ENCODE measurements at places on chromosomes 11 and 22.

DNA sequence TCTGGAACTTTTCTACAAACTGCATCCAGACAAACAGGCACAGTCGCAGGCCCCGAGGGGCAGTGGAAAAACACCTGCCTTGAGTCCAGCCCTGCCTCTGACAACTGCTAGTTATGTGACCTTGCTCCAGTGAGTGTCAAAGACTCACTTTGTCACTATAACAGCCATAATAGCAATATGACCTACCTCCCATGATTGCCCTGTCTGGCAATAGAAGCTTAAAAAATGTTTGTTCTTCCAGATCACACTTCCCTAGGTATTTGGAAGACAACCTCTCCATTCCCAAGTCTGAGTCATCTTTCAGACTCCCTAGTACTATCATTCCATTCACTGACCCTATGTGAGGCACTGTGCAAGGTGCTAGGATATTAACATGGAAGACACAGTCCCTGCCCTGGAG is 74.5 kb downstream of the RPL27A start:
- no peak for DNase-seq

DNA sequence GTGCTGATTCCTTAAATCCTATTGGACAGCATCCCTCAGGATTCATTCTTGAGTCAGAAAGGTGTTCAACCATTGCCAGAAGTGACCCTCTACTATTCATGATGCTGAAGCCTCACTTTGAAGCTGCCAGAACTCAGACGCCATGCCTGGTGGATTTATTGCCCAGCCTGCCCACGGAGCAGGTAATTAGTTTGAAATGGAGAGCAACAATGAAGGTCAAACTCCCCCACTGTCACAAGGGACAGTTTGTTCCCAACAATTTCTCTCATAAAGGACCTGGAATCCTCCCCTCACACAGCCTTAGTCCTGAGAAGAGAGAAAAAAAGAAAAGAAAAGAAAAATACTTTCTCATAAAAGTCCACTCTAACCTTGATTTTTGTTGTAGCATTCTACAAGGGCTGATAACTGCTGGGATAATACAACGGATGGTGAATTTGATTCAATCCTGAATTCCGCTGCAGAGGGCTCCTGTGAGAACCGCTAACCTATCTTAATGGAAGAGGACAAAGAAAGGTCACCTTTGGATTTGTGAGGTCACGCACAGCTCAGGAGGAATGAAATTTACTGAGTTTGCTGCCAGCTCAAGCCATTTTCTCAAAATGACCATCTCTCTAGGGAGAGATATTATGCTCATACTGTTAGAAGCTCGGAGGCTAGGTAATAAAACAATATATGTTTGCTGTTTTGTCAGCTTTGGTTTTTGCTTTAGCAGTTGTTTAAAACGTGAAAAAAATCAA is 161.6 kb upstream of the SYN3 start:
- no peak for DNase-seq

GRCh38 chr22:36022697-36023096 is 5.9 kb downstream of the RBFOX2 start:
- DNase-seq = no peak

DNA sequence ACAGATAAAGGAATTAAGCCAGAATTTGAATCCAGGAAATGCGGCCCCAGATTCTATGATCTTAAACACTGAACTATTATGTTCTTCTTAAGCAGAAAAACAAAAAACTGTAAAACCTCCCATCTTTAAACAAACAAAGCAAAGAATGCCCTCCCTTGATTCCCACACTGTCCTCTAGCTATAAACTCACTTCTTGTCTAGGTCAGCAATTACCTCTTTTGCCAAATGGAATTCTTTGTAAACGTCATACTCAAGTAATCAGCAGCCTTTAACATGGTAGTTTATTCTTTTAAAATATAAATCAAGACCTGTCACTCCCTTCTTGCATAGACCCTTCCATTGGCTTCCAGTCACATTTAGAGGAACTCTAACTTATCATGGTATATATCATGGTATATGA is 958.9 kb upstream of the CNTN5 start:
- DNase-seq = no peak

- no peak for DNase-seq
Observed at GRCh38 chr11:65432100-65432650, 9.6 kb downstream of the NEAT1 start.

DNA sequence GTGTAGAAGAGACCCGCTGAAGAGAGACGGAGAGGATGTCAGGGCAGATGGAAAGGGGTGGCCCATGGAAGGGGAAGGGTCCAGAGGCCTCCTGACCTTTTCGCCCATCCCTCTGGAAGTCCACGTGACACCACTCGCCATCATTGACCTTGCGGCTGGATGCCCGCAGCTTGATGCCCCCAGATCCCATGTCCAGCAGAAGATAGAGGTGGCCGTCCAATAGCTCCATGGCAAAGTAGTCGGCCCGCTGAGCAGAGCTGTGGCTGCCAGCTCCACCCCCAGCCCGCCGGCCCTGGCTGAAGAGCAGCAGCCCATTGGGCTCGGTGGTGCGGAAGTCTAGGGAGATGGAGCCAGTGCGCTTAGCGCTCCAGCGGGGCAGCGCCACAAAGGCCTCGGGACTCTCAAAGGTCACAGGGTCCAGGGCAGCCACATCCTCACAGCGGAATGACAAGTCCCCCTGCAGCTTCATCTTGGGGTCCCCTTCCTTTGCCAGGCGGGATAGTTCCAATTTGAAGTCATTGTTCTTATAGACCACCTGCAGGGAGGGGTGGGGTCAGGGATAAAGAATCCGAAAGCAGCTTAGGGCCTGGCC is 55.7 kb downstream of the NRXN2 start:
- DNase-seq = no peak

DNA sequence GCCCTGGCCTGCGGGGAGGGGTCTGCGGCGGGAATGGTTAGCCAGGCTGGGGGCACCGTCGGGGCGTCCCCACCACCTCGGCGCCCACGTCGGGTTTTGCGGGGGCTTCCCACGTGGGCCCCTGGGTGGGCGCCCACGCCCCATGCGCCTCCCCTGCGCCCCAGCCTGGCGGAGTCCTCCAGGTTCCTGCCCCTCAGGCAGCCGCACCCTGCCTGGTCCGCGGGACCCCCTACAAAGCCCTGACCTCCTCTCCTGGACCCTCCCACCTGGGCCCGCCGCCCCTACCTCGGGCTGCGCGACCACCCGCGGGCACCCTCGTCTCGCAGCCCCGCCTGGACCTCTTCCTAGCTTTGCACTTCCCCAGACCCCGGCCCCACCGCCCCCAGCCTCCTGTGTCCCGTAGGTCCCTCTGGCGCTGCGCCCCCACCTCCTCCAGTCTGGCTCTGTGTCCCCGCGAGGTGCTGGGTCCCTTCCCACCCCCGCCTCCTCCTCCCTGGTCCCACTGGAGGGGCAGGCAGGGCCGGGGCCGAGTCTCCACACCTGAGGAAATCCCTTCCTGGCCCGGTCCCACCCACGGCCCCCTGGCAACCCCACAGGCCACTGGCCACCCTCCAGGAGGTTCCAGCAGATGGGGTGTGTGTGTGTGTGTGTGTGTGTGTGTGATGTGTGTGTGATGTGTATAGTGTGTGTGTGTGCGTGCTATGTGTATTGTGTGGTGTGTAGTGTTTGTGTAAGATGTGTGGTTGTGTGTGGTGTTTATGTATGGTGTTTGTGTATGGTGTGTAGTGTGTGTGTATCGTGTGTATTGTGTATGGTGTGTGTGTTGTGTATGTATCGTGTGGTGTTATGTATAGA is 11.8 kb downstream of the PIM3 start:
- peak; percentile 54 for DNase-seq

DNA sequence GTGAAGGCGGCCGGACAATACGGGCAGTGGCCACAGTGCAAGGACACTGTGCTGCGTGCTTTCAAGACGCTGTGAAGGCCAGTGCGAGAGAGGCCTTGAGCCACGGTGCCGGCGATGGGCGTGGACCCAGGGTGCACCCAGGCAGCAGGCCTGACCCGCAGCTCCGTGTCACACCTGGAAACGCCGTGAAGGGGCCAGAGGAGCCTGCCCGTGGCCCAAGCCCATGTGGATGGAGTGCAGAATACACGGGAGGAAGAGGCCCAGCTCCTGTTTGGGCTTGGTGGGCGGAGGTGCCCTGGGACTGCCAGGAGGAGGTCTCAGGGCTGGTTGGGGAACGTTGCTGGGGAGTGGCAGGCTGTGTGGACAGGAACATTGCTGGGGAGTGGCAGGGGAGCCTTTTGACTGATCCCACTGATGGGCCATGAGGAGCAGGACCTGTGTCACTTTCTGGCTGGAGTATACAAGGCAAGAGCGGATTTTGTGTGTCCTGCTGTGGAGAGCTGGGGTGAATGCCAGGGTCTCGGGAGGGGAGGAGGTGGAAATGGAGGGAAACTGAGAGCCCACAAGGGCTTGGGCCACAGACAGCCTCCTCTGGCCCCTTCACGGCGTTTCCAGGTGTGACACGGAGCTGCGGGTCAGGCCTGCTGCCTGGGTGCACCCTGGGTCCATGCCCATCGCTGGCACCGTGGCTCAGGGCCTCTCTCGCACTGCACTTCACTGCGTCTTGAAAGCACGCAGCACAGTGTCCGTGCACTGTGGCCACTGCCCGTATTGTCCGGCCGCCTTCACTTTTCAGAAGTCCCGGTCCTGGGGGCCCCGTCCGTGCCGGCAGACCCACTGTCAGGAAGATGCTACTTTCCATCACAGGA is 925.4 kb downstream of the BRD1 start:
- DNase-seq = no peak

DNA sequence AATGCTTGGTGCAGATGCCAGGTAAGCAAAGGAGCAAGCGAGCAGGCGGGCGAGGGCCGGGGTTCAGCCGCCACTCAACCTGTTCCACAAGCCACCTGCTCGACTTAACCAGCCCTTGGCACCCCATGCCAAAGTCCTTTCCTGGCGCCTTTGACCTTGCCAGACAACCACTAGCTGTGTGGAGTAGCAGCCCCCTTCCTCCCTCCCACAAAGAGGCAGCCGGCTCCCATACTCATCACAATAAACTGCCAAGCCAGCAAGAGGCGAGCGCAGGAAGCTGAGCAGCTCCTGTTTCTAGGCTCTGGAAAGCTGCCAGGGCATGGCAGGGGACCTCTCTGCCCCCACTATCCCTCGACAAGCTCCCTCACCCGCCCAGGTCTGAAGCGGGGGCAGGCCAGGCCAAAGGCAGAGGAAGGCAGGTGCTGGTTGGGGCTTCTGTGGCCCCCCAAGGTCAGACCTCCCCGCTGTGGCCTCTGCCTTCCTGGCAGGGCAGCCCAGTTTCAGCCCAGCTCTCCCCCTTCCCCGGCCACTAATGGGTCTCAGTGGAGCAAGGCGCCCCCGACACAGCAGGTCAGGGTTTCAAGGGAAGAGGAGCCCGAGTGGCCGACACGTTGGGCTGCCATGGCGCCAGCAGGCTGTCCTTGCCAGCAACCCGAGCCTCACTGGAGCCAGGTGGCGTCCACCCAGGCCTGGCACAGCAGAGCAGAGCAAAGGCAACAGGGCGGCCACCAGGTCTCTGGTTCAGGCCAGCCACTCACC is 15.3 kb downstream of the MACROD1 start:
- DNase-seq = no peak

- DNase-seq = no peak
Observed at GRCh38 chr11:72598466-72598865, 75.8 kb downstream of the PDE2A start.

DNA sequence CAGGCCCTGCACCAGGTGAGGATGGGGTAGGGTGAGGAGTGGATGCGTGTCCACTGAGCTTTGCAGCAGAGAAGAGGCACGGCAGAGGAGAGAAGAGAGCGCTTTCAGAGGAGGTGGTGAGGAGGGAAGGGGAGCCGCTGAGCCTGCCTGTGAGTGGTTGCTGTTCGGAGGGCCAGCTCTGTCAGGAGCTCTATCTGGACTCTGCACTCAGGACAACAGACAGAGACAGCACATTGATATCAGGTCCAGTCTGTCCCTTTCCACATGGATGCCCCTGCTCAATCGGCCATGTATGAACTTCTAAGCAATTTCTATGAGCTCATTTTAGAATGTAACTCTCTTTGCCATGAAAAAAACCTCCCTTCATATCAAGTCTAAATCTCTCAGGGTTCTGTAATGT is 158.6 kb downstream of the KIRREL3 start:
- no peak for DNase-seq

DNA sequence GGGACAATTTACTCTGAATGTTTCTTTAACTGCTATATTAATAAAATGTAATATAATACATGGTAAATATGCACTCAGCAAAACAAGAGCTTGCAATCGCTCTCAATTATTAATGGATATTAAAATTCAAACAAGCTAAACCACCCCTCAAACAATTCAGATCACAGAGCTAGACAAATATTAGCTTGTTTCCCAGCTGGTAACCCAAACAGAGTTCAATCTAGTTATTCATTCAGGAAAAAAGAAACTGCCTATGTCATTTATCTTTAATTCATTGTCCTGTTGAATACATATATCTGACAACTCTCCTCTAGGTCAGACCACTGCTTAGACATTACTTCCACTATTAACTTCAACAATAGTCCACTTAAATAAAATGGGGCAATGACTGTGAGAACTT is 78.7 kb downstream of the SERGEF start:
- no peak for DNase-seq

DNA sequence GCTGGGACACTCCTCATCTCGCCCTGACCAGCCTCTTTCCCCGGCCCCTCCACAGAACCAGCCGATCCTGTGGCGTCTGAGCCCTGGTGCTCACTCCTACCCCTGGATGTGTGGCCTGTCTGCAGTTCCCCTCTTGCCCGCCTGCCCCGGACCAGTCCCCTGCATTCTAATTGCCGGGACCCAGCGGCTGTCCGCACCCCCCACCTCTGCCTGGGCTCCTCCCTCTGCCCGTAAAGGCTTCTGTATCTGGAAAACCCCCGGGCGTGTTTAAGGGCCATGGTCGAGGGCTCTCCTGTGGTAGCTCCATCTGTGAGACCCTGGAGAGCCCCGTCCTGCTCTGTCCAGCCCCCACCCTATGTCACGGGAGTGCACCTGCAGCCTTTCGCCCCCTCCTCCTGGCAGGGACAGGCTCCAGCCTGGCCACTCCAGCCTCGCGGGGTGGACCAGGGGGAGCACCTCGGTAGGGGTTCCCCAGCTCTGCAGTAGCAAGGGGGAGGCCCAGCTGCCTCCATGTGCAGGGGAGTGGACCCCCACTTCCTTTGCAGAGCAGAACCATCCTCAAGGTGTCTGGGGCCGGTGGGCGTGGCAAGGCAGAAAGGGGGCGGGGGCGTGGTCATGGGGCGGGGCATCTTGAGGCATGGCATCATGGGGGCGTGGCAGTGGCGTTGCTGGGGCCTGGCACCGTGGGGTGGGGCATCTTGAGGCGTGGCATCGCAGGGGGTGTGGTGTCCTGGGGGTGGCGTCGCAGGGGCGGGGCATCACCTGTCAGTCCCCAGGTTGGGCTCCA is 430.4 kb downstream of the TBC1D22A start:
- DNase-seq = peak; percentile 38

GRCh38 chr11:23233075-23233474 is 372.8 kb upstream of the CCDC179 start:
- DNase-seq = no peak

Data from activated T-cell treated with anti-CD3 and anti-CD28 coated beads, Interleukin-2, amount 50 U/mL, for 48 hours (primary cell).